SJCRH30 (cell line): ENCODE measurements at places on chromosomes 2 and 18. TPM values are rescaled to one million over a fixed set of nuclear protein-coding genes. Genes with fewer than 3 reads are reported as not detected.

- DNase-seq = no peak
These were observed 3.7 kb upstream of the EVX2 start for GRCh38 chr2:176087330-176088047.

GRCh38 chr18:49638209-49638785 is 76.4 kb downstream of the LIPG start:
- no peak for DNase-seq

DNA sequence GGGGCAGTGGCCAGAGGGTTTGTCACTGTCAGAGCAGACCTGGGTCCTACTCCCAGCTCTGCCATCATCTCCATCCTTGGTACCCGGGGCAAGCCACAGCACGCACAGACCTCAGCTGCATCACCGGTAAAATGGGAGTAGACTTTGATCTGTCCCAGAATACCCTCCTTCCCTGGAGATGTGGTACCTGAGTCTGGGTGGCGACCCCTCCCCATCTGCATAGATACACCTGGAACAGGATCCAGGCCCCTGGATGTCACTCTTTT is 64.0 kb downstream of the ZFP36L2 start:
- DNase-seq = no peak

TUBA4B gene
- total RNA-seq = 0.08 TPM in 1 of 2 replicates, not detected in the other

BOLL gene
- total RNA-seq = 0.38 and 0.51 TPM in 2 replicates

KYNU gene
- total RNA-seq = 0.02 TPM in 1 of 2 replicates, not detected in the other

DNA sequence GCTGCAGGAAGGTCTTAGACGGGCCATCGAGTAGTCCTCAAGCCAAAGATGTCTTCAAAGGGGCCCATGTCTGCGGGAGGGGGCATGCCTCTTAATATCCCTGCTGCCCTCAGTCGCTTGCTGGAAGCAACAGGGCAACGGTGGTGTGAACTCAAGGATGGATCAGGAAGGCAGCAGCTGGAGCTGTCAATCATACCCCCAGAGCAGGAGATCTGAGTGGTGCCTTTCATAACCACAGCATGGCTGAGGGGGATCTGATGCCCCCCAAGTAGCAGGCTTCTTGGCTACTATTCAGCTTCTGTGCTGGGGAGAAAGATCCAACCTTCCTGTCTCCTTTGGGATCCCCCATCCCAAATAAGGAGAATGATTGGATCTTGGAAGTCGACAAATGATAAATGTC is 46.4 kb downstream of the INSIG2 start:
- DNase-seq = peak; percentile 83

AOX1 gene
- 0.23 and 0.57 TPM in 2 replicates for total RNA-seq

GRCh38 chr2:42562474-42563144 is 5.8 kb upstream of the MTA3 start:
- no peak for DNase-seq

ITGA4 gene
- 22.1 and 22.7 TPM in 2 replicates for total RNA-seq

DNA sequence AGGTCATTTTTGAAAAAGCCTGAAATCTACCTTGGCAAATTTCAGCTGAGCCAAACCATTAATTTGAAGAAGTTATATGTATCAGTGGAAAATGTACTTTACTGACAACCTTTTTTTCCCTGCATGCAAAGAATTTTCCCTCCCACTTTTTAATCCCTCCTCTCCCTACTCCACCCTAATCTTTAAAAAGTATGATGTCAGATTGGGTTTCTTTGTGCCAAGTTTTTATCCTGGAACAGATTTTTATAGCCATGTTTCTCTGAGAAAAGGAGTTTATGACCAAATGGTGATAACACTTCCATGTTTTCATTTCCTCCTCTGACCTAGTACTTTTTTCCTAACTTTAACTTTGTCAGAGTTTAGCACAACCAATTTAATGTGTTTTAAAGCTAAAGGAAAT is 250.3 kb upstream of the FOSL2 start:
- no peak for DNase-seq

DNA sequence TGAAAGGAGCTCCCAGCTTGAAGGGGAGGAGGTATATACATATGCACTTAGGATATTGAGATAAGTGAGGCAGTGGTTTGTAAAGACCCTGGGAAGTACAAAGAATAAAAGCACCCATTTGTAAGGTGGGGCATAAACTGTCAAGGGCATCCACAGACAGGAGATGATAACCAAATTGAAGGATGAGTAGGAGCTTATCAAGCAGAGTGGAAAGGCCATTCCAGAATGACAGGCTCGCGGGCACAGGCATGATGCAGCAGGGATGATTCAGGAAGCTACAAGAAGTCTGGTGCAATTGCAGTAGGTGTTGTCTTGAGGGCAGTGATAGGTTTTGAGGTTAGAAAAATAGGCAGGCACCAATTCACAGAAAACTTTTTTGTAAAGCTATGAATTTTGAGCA is 504.8 kb downstream of the PIK3C3 start:
- no peak for DNase-seq

- DNase-seq = no peak
These were observed 26.7 kb upstream of the APOB start for GRCh38 chr2:21070341-21071257.

ZNF521 gene
- total RNA-seq = 17.6 and 20.3 TPM in 2 replicates

- peak; percentile 80 for DNase-seq
These were observed 84.6 kb downstream of the SMAD7 start for GRCh38 chr18:48866028-48866733.

DNA sequence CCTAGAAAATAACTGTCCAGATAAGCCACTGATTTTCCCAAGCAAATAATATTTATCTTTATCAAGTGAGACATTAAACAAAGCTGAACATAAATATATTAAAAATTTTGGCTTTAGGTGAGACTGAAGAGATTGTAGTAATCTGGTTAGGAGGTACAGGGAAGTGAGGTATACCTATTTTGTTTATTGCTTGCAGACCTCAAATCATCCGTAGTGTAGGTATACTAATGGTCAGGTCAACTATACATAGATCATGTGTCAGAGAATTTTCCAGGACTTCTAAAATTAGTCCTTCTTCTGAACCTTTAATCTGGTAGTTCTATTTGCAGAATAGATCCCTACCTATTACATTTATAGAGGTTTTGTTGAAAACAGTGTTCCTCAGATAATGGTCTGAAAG is 41.5 kb downstream of the SP140 start:
- DNase-seq = no peak
